Sigmoid colon (tissue), 7 donors: ENCODE measurements at places on chromosomes 13 and 19. TPM values are rescaled to one million over a fixed set of nuclear protein-coding genes. Genes with fewer than 3 reads are reported as not detected.

DNA sequence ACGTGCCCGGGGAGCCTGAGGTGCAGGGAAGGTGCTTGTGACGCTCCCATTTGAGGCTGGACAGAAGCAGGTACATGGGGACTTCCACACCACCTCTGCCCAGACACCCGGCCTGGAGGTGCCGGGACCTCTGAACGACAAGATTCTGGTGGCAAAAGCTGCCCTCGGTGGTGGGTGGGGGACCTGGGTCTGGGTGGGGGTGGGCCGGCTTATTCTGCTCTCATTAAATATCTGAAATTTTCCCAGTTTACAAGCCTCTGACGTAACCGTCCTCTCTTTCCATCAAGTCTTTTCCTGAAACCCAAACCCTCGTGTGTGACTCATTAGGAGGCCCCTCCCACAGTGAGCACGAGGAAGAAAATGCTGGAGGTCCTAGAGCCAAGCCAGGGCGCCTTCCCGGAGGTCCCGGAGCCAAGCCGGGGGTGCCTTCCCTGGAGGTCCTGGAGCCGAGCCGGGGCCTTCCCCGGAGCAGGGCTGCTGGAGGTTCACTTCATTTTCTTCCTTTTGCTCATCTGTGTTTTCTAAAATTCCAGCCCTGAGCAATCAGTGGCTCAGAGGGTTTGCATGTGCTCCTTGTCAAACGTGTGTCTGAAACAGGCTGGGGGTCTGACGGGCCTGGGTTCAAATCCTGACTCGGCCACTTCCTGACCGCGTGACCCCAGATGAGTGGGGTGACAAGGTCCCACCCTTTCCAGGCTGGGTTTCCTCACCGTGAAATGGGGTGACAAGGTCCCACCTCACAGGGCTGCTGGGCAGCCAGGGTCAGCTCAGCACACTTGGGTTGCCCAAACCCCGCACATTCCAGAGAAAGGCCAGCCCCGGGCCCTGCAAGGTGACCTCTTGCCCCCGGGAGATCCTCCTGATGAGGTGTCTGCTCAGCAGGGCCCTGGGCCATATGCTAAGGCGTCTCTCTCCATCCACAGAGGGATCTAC lies 10.0 kb downstream of the CFD start:
- DNase-seq, result peak; percentile 96

DNA sequence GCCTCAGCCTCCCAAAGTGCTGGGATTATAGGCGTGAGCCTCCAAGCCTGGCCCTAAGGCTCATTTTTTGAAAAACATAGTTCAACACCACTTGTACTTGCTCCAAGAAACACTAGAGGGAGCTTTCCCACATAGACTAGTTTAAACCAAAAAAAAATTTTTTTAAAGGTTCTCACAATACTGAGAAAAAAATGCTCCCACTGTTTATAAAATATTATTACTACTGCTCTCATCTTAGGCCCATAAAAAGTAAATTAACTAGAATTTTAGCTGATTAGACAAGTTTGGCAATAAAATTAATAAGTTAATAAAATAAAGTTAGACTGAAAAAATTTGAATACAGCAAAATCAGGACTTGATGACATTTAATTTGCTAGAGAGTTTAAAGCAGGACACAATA lies 109.5 kb downstream of the TBC1D4 start:
- no peak for DNase-seq

DNA sequence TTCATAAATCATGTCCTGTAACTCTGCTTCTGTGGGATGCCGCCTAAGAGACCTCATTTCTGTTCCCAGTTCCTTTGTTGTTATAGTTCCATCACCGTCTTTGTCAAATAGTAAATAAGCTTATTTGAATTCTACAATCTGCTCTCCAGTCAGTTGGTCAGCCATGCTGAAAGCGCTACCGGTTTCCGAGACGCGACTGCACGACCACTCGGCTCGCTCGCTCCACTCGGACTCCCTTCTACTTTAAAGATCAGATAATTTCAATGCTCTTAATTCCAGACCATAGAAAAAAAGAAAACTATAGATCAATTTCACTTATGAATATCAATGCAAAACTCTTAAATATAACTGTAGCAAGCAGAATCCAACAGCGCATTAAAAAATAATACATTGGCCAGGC lies 64.2 kb upstream of the STK24 start:
- DNase-seq, result no peak

- no peak for DNase-seq
Measured at GRCh38 chr13:47896111-47896510, 105.0 kb downstream of the SUCLA2 start.

- no peak for DNase-seq
Measured at GRCh38 chr13:57128909-57129308, 11.8 kb upstream of the PRR20A start.

DNA sequence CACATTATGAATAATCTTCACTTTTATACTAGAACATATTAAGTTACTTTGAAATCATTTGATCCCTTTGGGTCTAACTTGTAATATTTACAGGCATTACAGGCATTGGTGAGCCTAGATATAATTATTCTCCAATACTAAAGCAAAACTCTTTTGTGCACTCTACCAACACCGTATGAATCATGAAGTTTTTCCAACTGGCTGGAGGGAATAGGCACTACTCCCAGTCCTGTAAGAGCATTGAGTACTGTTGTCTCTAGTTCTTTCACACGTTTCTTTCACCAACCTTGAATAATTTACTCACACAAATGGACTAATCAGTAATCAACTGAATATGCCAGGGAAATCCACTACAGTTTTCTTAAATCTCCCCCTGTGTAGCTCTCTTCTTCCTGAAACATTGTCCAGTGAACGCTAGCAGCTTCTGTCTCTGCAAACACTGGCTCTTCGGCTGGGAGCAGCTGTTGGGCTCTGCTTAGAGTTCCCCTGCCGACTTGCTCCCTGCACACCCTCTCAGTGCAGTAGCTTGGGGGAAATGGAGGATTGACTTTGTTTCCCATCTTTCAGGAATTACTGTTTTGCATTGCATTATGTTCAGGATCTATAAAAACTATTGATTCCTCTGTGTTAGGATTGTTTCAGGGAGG lies 476.7 kb downstream of the RFC3 start:
- DNase-seq, result no peak

DNA sequence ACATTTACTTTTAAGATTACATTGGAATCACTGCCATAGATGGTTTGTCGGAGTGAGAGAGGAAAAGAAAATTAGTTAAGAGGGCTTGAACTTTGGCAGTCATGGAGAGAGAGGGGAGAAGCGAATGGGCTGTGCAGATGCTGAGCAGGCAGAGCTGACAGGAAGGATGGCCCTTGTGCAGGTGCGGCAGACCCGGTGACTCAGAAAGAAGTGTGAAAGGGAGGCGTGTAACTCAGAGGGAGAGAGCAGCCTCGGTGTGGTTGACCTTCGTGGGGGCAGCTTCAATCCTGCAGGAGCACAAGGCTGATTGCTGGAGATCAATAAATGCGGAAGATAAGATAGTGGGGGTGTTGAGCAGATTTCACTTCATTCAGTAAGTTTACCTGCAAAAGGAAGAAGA lies 76.9 kb downstream of the TNFSF13B start:
- no peak for DNase-seq

DNA sequence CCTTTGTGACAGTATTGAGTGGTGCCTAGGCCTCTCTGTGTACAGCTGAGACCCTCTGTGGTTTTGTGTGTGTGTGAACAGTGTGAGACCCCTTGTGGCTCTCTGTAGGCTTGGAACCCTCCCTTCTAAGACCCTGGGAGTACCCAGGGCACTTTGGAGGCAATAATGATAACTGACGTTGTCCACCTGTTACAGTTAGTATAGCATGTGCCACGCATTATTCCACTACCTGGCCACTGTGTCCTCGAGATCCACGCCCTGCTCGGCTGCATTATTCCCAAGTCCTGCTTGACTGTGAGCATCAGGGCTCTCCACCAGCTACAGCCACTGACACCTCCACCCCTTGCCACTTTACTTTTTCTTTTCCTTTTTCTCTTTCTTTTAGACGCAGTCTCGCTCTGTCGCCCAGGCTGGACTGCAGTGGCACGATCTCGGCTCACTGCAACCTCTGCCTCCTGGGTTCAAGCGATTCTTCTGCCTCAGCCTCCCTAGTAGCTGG lies 2.0 kb downstream of the GRAMD1A start:
- no peak for DNase-seq

- DNase-seq, result no peak
Measured at GRCh38 chr19:39248806-39249205, at the start of gene IFNL4. Gene IFNL4, minus strand, starts transcription at chr19:39248856.

DNA sequence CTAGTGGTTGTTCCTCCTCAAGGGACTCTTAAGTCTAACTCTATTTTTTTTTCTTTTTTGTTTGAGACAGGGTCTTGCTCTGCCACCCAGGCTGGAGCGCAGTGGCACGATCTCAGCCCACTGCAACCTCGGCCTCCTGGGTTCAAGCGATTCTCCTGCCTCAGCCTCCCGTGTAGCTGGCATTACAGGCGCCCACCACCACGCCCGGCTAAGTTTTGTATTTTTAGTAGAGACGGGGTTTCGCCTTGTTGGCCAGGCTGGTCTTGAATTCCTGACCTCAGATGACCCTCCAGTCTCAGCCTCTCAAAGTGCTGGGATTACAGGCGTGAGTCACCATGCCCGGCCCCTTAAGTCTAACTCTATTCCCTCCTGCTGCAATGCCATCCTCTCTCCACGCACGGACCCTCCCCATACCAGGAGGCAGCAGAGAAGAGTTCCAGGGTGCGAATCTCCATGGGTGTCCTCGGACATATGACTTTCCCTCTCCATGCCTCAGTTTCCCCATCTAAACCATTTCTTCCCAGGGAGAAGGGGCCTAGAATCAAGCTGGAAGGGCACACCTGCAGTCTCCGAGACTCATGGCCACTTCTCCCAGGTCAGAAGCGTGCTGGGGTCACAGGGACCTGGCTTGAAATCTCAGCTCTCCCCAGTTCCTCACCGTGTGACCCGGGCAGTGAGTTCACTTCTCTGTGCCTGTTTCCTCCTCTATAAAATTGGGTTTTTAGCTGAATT lies 6.0 kb upstream of the BCL3 start:
- DNase-seq, result no peak

- peak; percentile 95 for DNase-seq
Measured at GRCh38 chr13:113647351-113648215, 10.4 kb downstream of the ATP4B start.

DNA sequence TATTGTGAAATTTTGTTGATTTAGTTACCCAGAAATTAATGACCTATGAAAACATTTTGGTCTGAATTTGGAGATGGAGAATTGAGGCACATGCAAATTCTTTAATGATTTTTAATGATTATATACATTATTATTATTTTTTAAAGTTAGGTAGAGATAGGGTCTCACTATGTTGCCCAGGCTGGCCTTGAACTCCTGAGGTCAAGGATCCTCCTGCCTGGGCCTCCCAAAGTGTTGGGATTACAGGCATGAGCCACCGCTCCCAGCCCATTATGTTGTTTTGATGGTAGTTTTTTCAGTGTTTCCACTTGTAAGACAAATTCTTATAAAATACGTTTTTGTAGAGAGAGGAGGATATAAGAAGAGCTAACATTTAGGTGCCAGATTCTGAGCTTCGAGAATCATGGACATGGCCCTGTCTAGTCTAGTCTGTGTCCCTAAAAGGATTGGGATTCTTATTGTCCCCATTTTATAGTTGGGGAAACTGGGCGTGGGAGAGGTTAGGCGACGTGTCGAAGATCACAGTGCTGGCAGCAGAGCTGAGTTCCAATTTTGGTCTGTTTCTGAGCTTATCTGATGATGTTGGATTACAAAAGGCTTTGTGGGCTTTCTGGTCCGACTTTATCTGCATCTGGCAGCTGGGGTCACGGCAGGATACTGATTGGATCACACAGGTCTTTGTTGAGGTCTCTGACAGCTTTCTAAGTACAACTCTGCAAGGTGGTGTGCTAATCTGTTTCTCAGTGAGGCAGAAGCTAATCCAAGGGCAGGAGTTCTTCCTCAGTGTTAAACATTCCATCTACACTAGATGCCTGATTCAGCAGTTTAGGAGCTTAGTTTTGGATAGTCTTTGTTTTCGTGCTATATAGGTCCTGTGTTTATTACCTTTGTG lies 7.5 kb upstream of the WDR88 start:
- no peak for DNase-seq

- DNase-seq, result no peak
Measured at GRCh38 chr19:35304036-35304435, 12.1 kb downstream of the MAG start.

DNA sequence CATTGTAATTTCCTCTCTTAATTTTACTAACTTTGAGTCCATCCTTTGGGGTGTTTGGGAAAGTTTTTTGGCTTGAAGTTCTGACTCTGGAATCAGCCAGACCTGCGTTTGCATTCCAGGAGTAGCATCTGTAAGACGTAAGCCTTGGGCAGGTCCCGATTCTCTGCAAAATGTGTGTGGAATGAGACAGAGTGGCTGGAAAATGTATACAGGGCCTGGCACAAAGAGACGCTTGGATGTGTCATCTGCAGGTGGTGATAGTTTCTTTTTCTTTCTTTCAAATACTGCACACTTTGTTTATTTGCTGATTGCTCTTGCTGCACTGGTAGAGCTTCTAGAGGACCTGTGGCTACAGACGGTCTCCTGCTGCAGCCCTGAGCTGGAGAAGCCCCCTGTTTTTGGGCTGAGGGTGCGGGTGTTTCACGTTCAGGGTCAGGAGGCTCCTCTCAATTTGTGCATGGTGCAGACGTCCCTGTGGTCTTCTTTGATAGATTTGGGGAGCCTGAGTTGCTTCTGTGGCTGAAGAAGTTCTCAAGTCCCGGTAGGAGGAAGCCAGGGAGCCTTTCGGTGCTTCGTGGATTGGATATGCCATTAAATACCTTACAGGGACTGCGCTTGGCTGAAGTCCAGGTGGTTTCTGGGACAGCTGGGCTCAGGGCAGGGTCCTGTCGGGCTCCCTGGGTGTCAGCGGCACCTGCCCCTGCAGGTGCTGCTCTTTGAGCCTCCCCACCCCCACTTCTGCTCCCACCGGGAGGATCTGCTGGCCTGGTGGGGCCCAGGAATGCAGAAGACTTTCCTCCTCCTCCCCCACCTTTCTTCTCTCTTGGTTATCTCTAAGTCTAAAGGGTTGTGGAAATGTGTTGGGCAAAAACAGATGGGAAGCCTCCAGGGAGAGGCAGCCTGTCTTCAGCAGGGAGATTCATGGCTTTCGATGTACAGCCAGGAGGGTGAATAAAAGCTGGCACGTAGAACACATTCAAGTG lies 44.0 kb upstream of the GAS6 start:
- DNase-seq, result no peak

GRCh38 chr19:10742476-10742875 lies 24.6 kb downstream of the DNM2 start:
- DNase-seq, result no peak

DNA sequence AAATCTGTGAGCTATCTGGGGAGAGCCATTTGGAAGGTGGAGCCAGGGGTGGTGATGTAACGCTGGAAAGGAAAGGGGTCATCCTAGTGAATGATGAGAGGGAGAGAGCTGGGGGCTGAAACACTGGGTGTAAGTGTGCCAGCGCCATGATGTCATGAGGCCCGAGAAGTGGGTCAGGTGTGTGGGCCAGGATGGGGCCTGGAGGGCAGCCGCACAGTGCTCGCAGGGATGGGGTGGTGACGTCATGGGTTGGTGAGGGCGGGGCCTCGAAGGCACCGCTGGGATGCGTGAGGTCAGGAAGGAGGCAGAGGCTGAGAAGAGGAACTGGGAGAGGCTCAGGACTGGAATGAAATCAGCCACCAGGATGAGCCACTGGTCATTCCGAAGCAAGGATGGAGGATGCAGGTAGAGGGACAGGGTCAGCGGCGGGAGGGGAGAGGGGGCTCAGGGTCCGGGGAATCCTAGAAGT lies 4.4 kb downstream of the CCDC61 start:
- no peak for DNase-seq

GRCh38 chr19:57248646-57249045 lies 8.2 kb downstream of the ZNF805 start:
- no peak for DNase-seq

Gene PINLYP
- total RNA-seq, result 21.0 TPM
